Caki2 (cell line): ENCODE measurements at places on chromosomes 1 and 21.

- no peak for DNase-seq
Observed at GRCh38 chr1:231029841-231030240, 10.2 kb downstream of the FAM89A start.

DNA sequence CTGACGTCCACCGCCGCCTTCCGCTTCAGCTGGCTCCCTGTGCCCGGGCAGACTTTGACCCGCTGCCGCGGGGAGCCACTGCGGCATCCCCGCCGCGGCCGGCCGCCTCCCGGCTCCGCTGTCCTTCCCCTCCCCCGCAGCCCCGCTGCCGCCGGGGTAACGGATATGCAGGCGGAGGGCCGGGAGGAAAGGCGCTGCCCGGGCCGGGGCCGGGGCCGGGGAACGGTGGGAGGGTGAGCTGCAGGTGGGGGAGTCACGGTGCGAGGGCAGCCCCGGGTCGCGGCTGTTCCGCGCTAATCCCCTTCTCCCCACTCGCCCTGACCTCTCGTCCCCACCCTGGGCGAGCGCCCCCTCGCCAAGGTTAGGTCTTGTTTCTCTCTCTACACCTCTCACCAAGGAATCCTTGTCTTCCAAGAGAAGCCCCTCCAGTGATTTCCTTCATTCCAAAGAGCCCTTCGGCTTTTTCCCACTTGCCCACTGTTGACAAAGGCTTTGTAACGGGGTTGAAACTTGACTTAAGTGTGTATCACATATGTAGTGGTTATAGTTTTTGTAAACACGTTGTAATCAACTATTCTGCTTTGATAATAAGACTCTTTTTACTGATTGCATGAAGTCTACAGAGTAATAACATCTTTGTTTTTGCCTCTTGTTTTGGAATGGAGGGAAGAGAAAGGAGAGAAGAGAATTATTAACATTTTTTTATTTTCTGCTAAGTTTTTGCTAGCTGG is 669 bp downstream of the XPR1 start:
- DNase-seq, result no peak

- DNase-seq, result no peak
Observed at GRCh38 chr1:91791691-91792488, 94.1 kb downstream of the TGFBR3 start.

- DNase-seq, result no peak
Observed at GRCh38 chr1:199821029-199821779, 206.3 kb upstream of the NR5A2 start.

- no peak for DNase-seq
Observed at GRCh38 chr1:62180639-62181038, 14.0 kb upstream of the L1TD1 start.
